ENCODE measurements at places on chromosomes 7 and 10. TPM values are rescaled to one million over a fixed set of nuclear protein-coding genes. Genes with fewer than 3 reads are reported as not detected.

The NKX2-3 gene
- polyA plus RNA-seq: not detected

GRCh38 chr7:102220229-102220850 lies 66.3 kb upstream of the SH2B2 start:
- DNase-seq: no peak

GRCh38 chr7:67917437-67917755 lies 920.8 kb downstream of the TYW1 start:
- no peak for DNase-seq

DNA sequence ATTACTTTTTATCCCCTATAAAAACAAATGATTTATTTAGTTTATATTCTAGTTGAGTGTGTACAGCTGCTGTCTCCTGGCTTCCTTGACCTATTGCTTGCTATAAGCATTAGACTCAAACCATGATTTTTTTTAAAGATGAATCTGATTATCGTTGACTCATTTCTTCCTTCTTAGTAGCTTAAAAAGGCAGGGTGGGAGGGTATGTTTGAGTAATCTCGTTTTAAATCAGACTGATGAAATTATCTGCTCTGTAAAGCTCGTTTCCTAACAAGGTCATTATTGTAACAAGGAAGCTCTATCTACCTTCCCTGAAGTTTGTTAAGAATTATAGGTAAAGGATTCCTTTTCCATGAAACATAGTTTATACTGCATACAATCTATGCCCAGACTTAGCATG lies 276.3 kb upstream of the KCND2 start:
- DNase-seq: no peak

All from right renal cortex interstitium (tissue), 3 donors.